CD4-positive, alpha-beta T cell treated with Interferon alpha-2 for 1 hour (primary cell): ENCODE measurements at places on chromosomes 13 and 19.

DNA sequence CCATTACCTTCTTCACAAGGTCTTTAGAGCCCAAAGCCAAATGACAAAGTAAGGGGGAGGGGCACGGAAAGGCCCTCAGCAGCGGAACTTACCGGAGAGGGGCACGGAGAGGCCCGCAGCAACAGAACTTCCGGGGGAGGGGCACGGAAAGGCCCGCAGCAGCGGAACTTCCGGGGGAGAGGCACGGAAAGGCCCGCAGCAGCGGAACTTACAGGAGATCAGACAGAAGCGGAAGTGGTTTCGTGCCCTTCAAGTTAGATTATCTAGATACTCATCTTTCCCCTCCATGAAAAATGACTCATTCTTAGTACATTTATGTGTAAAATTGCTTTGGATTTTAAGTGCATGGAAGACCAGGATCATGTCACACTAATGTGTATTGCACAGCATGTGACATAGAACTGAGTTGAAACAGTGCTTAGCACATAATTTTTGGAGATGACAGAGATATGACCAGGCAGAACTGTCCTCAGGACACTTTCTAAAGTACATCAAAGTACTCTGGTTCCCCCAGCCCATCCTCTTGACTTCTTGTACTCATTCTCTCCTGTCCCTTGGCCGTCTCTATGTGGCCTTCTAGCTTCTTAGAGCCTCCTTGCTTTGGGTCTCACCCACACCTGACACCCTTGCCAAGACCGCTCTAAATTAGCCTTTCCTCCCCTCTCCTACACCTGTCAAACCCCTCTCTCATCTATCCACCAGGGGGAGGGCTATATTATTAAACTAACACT, 25.7 kb upstream of the TPTE2 start:
- DNase-seq: peak; percentile 75

DNA sequence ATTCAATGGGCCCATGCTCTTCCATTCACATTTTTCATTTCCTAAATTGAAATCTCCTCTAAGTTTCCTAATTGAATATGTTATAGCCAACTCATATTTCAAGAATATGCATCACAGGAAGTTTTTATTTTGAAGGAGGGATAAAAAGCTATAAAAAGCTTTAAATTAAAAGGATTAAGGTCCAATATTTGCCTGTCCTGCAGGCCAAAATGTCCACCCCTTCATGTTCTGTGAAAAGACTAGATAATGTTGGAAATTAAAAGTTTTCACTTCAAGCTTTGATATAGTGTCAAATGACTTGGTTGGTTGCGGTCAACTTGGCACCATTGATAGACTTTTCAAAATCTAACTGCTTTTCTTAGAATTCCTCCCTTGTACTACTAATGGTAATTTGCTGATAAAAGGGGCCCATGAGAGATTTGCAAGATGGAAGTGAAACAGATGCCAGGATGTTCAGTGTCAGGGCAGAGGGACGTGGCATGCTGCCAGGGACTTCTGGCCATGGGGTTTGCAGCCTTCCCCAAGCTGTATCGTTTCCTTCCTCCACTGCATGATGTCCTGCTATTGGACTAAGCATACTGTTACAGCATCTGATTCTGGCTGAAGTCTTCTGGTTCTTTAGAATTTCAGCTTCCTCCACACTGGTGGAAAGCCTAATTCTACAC, 547.3 kb upstream of the MIR17HG start:
- peak; percentile 28 for DNase-seq

GRCh38 chr13:112967686-112968379, 1.2 kb upstream of the MCF2L start:
- no peak for DNase-seq

DNA sequence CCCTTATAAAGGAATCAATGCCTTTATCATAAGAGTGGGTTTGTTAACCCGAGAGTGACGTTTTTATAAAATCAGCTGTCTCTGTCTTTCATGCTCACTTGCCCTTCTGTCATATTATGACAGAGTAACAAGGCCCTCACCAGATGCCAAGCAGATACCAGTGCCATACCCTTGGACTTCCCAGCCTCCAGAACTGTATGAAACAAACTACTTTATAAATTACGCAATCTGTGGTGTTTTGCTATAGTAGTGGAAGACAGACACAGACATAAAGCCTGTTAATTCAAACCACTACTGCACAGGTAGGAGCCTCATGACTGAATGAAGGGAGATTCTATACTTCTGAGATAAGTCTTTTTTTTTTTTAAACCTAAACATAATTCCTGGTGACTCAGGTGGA, 4.6 kb downstream of the VN1R1 start:
- DNase-seq: no peak
